ENCODE measurements at places on chromosomes 16 and 17.

DNA sequence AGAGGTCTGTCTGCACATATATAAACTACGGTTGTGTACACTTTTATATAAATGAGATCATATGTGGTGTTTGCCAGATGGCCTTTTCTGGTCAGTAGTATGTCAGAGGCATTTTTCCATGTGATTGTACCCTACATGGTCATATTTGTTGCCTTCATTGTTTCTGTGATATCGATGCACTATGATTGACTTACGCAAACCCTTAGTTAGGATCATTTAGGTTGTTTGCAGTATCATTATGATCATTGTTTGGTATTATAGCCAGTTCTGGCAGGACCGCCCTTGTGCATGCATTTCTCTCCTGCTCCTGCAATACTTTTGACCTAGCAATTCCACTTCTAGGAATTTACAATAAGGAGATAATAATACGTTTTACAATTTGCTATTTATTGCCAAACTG, 169.1 kb downstream of the MSI2 start:
- no peak for DNase-seq

DNA sequence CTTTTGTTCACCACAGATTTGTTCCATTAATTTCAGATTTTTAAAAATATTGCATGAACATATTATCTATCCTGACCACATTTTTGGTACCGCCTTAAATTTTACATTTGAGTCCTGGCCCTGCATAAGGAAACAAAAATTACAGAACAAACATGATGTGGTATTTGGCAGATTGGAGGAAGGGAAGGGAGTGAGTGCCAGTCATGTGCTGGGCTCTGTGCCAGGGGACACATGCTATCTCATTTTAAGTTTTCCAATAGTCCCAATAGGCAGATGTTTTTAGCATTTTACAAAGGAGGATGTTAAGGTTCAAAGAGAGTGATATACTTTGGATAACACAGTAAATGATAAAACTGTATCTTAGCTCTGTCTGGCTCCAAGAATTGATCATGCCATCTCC, 185.1 kb downstream of the CDK5R1 start:
- DNase-seq, result peak; percentile 13

DNA sequence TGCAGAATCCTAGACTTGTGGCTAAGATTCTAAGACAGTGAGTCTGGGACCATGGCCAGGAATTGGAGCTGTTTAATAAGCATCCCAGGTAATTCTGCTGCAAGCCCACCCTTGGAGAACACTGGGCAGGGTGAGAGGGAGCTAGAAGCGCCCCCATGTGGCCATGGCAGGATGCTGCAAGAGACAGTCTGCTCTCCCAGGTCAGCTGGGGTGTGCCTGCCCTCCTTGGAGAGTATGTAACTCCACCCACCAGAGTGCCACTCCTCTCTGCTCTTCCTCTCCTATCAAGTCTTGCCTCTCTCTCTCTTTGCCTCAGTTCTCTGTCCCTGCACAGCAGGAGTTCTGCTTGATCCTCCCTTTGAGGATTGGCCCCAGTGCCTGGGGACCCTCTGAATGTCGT, 14.9 kb downstream of the RCVRN start:
- DNase-seq, result no peak

- DNase-seq, result no peak
Observed at GRCh38 chr17:8393470-8394231, 4.0 kb downstream of the RNF222 start.

DNA sequence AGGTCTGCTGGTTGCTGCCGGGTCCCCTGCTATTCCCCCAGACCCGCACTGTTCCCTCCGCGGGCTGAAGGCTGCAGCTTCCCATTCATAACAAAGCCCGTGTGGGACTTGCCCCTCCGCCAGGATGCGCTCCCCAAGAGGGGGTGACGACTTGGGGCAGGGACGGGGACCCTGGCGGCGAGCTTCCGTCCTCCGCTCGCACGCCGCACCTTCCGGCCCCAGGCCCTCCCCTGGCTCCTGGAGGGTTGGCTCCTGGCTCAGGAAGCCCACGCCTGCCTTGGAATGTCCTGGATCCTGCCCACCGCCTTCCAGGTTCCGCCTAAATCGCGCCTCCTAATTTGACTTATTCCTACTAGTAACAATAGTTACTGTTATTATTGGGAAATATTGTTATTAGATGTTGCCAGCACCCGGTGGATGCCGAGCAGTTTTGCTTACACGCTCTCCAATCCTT, 1.1 kb upstream of the TFAP4 start:
- peak; percentile 40 for DNase-seq

GRCh38 chr17:8029121-8029520, 9.7 kb upstream of the ALOX15B start:
- peak; percentile 23 for DNase-seq

- no peak for DNase-seq
Observed at GRCh38 chr16:9657641-9658040, 524.6 kb downstream of the GRIN2A start.

- DNase-seq, result no peak
Observed at GRCh38 chr17:16378636-16379282, 2.1 kb upstream of the UBB start.

- peak; percentile 53 for DNase-seq
Observed at GRCh38 chr17:58112970-58113631, 29.9 kb downstream of the DYNLL2 start.

GRCh38 chr16:83533193-83533592, 274.6 kb upstream of the HSBP1 start:
- DNase-seq, result peak; percentile 49

DNA sequence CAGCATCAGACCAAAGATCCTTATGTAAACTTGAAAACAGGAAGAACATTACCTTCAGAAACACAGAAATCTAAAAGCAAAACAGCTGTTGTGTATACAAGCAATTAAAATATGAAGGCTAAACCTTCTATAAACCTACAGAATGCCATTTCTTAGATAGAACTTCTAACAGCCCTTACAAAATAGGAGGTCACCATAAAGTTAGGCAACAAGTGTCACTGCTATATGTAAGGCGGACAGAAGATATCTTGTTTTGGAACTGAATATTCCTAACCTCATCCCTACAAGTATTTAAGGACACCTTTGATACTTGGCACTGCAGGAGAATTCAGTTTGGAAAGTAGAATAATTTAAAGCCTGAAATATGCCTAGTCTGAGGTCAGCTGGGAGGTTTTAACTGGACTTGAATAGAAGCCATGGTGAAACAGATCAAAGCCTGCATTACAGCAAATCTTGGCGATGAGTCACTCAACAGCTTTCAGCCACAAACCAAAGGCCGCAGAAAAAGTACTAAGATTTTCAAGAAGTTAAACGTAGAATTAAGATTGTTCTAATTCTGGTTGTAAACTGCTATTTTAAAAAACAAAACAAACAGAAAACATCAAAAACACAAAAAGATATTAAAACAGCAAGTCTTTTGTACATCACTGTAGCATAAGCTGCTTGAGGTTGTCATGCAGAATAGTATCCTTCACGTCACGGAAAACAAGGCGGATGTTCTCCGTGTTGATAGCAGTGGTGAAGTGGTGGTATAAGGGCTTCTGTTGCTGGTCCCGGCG, 42.7 kb downstream of the GNA13 start:
- DNase-seq, result peak; percentile 89

DNA sequence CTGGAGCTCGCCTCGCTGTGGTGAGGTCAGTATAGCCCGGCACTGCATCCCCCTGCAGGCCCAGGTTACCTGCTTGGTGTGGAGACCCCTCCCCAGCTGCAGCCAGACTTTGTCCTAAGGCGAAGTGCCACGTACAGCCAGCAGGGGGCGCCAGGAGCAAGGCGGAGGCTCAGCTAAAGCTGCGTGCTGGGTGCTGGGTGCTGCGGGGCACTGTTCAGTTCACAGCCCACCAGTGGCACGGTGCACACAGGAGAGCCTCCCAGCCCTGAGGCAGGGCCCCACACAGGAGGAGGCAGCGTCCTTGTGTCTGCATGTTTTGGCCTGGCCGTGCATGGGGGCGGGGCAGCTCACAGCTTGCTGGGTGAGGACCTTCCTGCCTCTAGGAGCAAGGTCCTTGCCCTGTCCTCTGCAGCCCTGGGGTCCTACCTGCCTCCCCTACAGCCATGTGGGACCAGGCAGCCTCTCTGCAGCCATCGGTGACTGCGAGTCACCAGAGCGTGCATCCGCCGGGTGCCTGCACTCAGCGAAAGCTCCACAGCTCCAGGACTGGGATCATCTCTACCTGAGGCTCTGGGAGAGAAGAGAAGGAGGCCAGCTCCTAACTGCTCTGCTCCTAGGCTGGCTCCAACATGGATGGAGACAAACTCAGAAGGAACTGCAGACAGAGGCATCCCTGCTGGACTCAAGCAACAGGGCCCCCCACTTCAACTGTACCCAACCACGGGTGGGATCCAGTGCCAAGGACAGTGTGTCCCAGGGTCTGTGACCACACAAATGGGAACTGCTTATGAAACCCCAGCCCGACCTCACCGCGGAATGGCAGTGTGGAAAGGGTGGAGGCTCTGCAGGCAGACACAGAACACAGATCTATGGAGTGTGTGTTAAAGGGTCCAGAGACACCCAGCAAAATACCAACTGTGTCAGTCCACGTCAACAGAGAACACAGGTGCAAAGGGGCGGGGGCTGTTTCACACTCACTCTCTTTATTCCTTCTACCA, 19.0 kb downstream of the SLC7A5 start:
- peak; percentile 29 for DNase-seq

- peak; percentile 72 for DNase-seq
Observed at GRCh38 chr16:19502395-19503131, 19.3 kb downstream of the GDE1 start.

DNA sequence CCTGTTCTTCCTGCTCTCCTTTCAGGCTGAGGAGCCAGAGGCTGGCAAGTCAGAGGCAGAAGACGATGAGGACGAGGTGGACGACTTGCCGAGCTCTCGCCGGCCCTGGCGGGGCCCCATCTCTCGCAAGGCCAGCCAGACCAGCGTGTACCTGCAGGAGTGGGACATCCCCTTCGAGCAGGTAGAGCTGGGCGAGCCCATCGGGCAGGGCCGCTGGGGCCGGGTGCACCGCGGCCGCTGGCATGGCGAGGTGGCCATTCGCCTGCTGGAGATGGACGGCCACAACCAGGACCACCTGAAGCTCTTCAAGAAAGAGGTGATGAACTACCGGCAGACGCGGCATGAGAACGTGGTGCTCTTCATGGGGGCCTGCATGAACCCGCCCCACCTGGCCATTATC, 25.6 kb upstream of the LGALS9 start:
- DNase-seq, result no peak

DNA sequence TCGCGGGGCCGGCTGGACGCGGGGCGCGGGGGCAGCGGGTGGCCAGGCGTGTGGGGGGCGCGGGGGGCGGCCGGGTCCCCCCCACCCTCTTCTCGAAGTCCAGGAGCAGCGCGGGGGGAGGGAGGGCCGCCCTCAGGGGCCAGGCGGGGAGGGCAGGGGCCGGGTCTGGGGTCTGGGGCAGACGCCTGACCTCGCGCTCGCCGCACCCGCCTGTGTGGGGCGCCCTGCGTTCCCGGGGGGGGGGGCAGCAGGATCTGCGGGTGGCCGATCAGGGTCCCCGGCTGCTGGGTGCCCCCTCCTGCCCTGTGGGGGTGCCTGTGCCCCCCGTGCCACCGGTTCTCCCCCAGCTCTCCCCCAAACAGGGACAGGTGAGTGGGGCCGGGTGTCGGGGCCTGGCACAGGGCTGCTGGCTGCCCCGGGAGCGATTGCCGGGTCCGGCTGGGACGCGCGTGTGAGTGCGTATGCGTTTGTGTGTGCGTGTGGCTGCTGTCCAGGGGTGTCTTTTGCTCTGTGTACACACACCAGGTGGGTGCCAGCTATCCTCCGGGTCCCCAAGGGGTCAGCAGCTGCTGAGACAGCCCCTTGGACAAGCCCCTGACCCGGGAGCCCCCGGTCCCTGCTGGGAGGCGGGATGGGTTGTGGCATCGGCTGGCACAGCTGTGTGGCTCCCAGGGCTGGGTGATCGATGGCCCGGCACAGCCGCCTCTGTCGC, 663 bp downstream of the PRR35 start:
- DNase-seq, result no peak

GRCh38 chr16:60792437-60792836, 1243.8 kb downstream of the CDH8 start:
- no peak for DNase-seq

- DNase-seq, result no peak
Observed at GRCh38 chr17:7294614-7295153, at the start of gene YBX2. Gene YBX2 (minus strand): TSS chr17:7294639. CDS start chr17:7294500, 139 bp downstream.

DNA sequence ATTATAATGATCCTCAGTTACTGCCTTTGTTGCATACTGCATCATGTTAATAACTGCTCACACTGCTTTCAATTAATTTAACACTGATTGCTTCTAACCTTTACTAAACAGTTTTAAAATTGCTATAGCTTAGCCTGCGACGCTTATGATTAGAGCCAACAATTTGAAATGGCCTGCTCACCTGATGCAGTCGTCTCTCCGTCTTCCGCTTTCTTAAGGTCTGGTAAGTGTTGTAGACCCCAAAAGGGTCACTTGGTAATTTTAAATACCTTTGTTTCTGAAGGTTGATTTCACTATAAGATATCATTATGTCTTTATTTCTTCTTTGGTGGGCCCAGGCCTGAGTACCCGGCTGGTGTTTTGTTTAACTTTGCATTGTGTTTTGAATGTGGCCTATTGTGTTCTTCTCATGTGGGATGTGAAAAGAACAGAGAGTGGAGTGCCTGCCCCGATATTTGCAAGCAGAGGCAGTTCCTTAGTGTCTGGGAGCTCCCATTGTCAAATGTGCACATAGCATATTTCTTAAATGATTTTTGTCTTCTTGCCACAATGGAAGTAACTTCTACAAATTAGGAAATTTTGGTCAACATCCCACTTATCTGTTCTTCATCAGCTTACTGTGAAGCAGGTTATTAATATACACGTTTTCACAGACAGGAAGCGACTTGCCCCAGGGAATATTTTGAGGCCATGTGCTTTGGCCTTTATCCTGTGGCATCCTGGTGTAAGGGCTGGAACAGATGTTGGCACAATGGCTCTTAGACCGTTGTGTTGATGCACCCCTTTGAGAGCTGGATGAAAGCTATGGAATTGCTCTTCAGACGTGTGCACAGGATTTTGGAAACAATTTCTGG, 2.9 kb downstream of the PHKB start:
- DNase-seq, result peak; percentile 16

- no peak for DNase-seq
Observed at GRCh38 chr16:77555791-77556190, 121.0 kb upstream of the ADAMTS18 start.

DNA sequence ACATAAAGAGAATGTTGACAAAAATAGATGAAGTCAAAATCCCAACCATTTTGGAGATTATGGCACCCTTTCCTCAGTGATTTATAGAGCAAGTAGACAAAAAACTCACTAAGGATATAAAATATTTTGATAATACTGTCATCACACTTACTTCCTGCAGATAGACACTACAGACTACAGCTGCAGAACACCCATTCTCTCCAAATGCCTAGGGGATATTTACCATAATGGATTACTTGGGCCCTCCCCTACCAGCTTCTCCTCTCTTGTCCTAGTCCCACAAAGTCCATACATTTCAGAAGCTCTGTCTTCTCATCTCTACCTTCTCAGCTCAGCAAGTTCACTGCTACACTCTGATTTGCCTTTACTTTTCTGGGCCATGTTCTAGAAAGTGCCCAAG, 37.2 kb upstream of the CCNF start:
- no peak for DNase-seq

- peak; percentile 56 for DNase-seq
Observed at GRCh38 chr16:29729116-29729521, 16.7 kb downstream of the C16orf54 start.

DNA sequence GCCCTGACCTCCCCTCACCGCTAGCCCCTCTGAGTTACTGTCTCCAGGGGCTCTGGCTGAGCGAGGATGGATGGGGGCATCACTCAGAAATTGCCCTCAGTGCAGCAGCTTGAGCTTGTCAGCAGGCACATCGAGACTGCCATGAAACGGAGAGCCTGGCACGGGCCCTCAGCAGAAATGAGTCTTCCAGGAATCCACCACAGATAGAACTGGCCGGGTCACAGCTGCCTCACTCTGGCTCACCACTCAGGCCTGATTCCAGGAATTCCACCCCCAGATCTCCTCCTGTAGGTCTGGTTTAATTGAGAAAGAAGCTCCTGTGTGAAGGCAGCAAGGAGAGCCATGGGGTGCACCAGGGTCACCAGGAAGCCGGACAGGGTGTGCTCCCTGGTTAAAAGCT, 85.5 kb downstream of the GSG1L start:
- peak; percentile 44 for DNase-seq
